ENCODE measurements at places on chromosomes 11 and 22. TPM values are rescaled to one million over a fixed set of nuclear protein-coding genes. Genes with fewer than 3 reads are reported as not detected.

GRCh38 chr11:12817681-12818332, 143.6 kb downstream of the TEAD1 start:
- peak; percentile 40 for DNase-seq

- DNase-seq: no peak
Observed at GRCh38 chr11:77557553-77557952, 32.2 kb upstream of the AQP11 start.

DNA sequence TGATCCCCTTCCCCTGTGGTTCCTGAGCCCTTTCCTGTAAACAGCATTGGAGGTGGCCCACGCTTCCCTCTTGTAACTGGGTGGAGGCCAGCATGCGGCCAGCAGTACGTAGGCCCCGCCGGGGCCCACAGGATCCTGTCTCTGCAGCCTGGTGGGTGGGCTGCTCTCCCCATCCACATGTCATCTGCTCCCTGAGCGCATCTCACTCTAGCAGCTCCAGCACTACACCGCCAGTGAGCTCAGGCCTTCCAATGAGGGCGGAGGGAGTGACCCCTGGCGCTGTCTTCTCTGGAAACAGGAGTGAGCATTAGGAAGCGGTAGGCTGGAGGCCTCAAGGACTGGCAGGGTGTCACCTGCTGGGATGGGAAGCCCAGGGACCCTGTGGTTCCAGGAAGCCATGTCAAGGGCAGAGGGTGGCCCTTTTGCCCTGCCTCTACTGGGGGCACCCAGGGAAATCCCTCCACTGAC, 363.9 kb downstream of the TBC1D22A start:
- DNase-seq: no peak

- no peak for DNase-seq
Observed at GRCh38 chr11:77442394-77443053, 31.4 kb downstream of the PAK1 start.

- no peak for DNase-seq
Observed at GRCh38 chr11:17463546-17464174, 13.0 kb downstream of the ABCC8 start.

GRCh38 chr11:9099617-9100016, 8.2 kb upstream of the SCUBE2 start:
- no peak for DNase-seq

DNA sequence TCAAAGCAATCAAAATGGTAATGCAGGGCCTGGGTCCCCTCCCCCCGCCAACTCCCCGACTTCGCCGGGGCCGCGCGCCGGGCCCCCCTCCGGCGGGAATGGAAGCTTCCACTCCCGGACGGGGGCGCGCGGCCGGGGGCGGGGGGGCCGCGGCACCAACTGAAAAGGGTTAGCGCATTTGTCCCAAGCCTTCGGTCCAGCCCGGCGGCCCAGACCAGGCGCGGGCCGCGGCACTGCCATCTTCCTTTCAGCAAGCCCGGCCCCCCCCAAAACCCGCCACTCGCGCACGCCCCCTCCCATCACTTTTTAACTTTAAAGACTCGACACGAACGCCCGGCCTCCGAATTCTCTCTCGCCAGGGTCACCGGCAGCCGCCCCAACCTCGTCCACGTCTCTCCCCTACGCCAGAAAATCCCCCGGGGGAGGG, 2.8 kb downstream of the PHF21B start:
- no peak for DNase-seq

Gene PHOX2A
- not detected for total RNA-seq

Gene SLC25A1
- 69.6 TPM for total RNA-seq

- no peak for DNase-seq
Observed at GRCh38 chr22:17890892-17891291, 116.6 kb upstream of the BID start.

DNA sequence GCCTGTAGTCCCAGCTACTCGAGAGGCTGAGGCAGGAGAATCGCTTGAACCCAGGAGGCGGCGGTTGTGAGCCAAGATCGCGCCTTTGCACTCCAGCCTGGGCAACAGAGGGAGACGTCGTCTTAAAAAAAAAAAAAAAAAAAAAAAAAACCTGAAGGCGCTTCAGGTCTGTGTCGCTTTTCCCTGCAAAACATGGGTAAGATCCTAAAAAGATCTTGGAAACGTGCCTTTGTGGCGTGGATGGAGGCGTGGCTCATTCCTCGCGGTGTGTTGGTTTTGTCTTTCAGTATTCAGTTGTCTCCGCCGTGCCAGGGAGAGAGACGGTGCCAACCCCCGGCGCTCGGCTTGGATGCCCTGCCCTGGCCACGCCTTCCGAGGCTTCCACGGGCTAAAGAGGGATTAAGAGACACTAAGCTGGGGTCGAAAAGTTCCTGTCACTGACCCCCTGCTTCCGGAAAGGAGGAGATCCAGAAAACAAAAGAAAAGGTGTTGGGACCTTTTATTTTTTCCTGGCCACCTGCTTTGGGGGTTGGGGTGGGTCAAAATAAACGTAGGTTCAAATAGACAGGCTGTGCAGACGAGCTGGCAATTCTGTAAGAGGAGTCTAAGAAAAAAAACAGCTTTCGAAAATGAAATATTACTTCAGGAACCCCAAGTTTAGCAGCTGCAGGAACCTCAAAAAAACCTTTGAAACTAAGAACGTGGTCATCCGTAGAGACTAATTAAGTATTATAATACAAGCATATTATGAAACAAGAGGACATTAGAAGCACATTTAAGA, 1.1 kb upstream of the SLC35F2 start:
- DNase-seq: peak; percentile 27

Gene GGTLC3
- not detected for total RNA-seq

DNA sequence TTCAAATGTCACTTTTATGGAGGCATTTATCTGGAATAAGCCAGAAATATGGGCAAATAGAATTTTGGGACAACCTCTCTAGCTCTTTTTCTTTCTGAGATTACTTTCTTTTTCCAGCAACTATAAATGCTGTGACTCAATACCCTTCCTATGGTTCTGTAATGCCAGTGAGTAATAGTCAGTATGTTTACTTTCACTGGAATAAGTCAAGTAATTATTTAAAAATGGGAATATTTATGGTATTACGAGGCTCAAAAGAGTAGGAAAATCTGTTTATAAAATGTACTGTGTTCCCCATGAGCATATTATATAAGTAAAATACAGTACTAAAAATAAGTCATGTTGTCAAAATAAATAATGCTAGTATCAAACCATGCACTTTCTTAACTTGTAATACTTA, 750.5 kb downstream of the LUZP2 start:
- peak; percentile 2 for DNase-seq

- no peak for DNase-seq
Observed at GRCh38 chr11:18657673-18658072, 23.5 kb upstream of the SPTY2D1 start.

Data from mammary epithelial cell (primary cell).